Left cardiac atrium (tissue), 4 donors: ENCODE measurements at places on chromosomes 2 and 18. TPM values are rescaled to one million over a fixed set of nuclear protein-coding genes. Genes with fewer than 3 reads are reported as not detected.

The NYAP2 gene
- not detected for total RNA-seq

GRCh38 chr2:169358016-169358415 lies 4.3 kb downstream of the LRP2 start:
- no peak for DNase-seq

The TWSG1 gene
- total RNA-seq, result 15.4 TPM

- no peak for DNase-seq
Measured at GRCh38 chr2:98498703-98499440, 54.2 kb downstream of the INPP4A start.

DNA sequence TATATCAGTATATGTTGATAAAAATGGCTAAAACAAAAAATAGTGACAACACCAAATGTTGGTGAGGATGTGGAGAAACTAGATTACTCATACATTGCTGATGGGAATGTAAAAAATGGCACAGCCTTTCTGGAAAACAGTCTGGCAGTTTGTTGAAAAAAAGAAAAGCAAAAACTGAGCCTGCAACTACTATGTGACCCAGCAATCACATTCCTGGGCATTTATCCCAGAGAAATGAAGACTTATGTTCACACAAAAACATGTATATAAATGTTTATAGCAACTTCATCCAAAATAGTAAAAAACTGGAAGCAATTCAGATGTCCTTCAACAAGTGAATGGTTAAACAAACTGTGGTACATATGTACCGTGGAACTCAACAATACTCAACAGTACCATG lies 7.5 kb upstream of the KDSR start:
- no peak for DNase-seq

The UGT1A5 gene
- total RNA-seq, result not detected

The SPDYA gene
- 0.31 TPM for total RNA-seq

- no peak for DNase-seq
Measured at GRCh38 chr2:159445307-159445706, 158.8 kb upstream of the WDSUB1 start.

DNA sequence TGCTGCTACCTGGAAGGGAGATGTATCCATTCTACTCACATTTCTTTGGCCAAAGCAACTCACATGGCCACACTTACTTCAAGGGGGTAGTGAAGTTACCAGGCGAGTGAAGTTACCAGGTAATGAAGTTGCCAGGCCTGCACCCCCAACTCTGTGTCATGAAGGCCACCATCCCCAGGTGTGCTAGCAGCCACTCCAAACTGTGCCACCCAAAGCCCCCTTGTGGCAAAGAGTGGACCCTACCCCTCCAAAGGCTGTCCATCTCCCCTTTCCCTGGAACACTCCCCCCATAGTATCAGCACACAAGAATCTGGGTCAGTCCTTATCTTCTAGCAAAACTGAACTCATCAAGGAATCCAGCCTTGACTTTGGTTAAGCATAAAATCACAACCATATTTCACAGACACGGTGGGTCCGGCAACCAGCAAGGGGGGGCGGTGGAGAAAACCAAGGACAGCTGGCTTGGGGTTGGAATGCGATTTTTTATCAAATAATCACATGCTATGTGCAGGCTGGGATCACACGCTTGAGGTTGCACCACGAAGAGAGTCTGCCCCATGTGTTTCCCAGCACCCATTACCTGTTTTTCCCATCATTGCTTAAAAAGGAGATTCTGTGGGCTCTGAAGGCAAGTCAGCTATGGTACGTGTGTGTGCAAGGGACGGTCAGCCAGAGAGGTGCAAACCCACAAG lies 60.9 kb downstream of the ZFP36L2 start:
- no peak for DNase-seq

The ARHGAP28 gene
- 1.8 TPM for total RNA-seq

DNA sequence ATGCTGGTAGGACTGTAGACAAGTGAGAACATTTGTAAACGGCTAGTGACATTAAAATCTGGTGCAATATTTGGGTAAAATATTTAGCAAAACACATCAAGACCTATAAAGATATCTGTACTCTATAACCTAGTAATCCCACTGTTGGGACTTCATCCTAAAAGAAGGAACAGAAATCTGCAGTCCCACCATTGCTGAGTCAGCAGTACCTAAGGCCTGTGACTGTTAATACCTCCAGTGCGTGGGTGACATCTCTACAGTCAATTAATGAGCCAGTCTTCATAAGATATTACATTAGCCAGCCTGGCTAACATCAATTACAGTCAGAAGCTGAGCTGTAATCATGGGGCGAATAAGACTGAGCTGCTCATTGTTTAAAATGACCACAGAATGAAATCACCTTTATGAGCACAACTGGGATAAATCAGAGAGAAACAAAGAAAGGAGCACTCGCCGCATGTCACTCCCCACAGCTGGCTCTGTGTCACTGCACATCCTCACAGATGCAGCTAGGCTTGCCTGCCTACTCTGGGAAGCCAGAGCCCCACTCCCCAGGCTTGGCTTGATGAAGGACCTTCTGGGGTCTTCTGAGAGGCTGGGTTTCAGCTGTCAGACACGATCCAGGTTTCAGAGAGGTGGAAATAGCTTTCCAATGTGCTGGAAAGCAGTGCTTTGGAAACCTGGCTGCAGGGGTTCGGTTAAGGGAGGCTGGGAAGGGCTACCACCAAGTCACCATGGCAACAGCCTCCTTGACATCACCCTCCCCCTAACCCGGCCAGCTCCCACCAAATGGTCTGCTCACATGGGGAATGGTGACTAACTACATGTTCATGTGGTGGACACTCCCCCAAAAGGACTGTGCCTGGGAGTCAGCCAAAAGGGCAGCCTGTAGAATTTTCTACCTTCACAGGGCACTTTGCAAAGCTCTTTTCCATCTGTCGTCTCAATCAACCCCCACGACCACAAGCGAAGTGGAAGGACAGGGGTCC lies 145.0 kb downstream of the ZBTB7C start:
- peak; percentile 23 for DNase-seq

GRCh38 chr18:13611601-13612195 lies 114.7 kb downstream of the FAM210A start:
- DNase-seq, result peak; percentile 74

DNA sequence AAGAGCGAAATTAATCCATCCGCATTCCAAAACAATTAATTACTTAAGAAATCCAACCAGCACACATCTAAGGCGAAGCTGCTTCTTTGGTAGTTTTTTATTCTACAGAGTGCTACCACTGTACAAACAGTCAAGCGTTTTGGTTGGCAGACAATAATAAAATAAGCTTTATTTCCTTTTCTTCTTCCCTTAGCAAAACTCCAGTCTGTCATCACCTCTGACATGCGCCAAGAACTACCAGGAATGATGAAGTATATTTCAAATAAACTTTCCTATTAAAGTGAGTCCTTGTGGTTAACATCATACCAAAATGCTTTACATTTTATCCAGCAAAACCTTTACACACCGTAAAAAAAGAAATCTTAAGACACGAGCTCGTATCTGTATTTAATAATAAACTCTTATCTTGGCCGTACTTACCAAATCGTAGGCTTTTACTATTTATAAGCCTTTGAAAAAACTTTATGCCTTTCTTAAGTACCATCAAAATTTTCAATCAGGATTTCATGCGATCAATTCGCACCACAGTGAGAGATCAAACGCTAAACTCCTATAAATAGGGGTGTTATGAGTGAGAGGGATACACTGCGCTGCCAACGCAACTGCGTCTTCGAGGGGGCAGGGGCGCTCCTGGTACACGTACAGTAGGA lies 1.3 kb downstream of the ATL2 start:
- DNase-seq, result peak; percentile 60

GRCh38 chr2:236565879-236566402 lies 3.7 kb upstream of the ACKR3 start:
- DNase-seq, result no peak

GRCh38 chr2:17303054-17303453 lies 215.2 kb downstream of the RAD51AP2 start:
- DNase-seq, result no peak

DNA sequence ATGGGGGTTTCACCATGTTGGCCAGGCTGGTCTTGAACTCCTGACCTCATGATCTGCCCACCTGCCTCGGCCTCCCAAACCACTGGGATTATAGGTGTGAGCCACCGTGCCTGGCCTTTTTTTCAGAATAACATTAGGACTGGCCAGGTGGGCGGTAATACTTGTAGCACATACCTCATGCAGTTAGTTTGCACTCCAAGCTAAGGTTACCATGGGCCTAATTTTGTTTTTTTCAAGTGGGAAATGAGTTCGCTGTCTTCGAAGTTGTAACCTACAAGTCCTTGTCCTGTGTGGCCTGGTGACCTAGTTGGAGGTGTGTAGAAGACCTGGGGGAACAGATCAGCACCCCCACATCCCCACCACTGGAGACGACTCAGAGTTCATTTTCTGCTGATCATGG lies 74.8 kb downstream of the LYPD1 start:
- no peak for DNase-seq

The MYOM1 gene
- 351 TPM for total RNA-seq

The MBOAT2 gene
- total RNA-seq, result 8.8 TPM

The CASP10 gene
- total RNA-seq, result 9.9 TPM

DNA sequence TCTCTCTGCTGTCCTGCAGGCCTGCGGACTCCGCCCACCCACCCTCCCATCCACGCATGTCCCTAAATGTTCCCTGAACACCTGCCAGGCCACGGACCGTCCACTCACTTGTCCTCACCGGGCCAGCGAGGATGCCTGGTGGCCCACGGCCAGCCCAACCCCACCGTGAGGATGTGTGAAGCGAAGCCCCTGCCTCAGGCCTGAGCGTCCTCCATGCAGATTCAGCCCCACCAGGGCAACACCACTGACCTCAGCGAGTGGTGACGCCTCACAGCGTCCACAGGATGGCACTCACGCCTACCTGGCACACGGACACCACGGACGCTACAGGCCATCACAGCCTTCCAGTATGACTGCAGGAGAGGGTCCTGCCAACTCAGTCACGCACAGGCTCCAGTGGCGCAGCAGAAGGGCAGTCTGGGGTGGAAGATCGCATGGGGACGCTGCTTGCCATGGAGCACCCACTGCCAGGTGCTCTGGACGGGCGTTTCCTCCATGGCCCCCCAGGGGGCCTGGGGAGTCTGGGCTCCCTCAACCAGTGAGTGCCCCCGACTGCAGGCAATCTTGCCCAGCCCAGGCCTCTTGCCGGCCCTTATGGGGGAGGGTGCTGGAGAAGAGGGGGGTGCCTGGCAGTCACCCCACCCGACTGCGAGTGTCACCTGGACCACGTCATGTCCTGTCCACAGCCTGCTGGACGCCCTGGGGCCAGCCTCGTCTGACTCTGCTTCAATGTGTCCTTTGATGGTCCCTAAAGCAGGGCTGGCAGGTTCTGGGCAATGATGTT lies 25.4 kb downstream of the HDAC4 start:
- no peak for DNase-seq

The LOXHD1 gene
- total RNA-seq, result 0.24 TPM

The GPR45 gene
- not detected for total RNA-seq

DNA sequence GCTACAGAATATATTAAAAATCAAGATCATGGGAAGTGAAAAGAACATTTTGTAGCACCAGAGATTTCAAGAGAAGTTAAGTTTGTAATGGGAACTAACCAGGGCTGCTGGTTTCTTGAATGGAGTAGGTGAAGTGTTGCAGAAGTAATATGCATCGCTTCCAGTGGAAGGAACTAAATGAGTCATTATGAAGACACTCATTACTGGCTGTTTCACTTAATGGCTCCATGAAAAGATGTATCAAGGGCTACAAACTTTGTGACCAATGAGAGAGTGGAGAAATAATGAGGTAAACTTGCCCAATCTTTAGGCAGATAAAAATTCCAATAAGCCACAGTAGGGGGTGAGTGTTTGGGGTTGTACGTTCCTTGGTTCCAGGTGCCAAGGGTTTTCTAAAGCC lies 380.4 kb upstream of the POU3F3 start:
- no peak for DNase-seq

- DNase-seq, result no peak
Measured at GRCh38 chr2:160465002-160465401, 28.6 kb downstream of the RBMS1 start.

The VWA3B gene
- 0.50 TPM for total RNA-seq

- DNase-seq, result no peak
Measured at GRCh38 chr2:96233436-96233835, 24.8 kb upstream of the STARD7 start.

The MEP1B gene
- total RNA-seq, result not detected

DNA sequence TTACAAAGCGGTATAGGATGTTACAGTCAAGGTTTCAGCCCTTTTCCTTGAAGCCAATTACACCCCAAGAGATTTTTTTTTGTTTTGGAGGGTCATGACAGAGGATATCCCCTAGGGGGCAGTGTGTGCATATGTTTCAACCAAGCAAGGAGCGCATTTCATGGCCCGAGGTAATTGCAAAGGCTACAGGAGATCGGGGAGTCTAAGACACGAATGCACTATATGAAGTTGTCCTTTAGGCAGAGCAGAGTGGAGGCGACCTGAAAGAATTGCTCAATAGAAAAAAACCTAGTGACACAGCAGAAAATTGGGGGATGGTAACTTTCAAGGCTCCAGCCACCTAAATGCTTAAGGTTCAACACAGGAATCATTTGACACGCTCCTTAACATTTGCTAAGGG lies 219.8 kb upstream of the PARD3B start:
- peak; percentile 54 for DNase-seq

The SKOR2 gene
- total RNA-seq, result not detected

The CLASP1 gene
- total RNA-seq, result 48.2 TPM
